ENCODE measurements at places on chromosomes 1 and 21.

DNA sequence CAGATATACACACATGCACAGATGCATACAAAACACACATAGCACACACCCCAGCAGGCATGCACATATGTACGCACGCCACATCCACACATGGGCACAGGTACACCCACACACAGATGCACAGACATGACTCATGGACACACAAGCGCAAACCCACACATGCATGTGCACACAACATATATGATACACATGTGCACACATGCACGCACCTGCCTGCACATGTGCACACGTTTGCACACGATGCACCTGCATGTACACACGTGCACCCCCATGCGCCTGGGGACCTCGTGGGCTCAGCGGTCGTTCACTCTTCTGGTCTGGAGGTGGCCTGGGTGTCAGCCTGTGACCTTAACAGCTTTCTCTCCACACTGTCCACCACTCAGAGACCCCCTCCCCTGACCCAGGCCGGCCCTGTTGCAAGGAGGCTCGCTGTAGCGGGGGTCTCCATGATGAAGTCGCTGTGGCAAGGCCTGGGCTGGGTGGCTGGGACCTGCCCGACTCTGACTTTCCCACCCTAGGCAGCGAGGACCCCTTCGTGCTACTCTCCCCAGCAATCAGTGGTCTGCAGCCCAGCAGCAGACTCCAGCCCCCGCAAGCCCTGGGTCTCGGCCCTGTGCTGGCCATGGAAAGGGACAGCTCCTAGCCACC, 92.1 kb upstream of the TTC34 start:
- no peaks in the 10 kb centered on the region for H3K4me1 ChIP-seq
- H3K36me3 ChIP-seq = no peaks in the 10 kb centered on the region
- H3K27me3 ChIP-seq = no peaks in the 10 kb centered on the region
- no peak for DNase-seq

- no peak overlapping the region for H3K4me3 ChIP-seq
- no peak for DNase-seq
- no peaks in the 10 kb centered on the region for H3K27me3 ChIP-seq
- no peaks in the 10 kb centered on the region for H3K36me3 ChIP-seq
Observed at GRCh38 chr1:201218409-201218808, 27.8 kb downstream of the IGFN1 start.

DNA sequence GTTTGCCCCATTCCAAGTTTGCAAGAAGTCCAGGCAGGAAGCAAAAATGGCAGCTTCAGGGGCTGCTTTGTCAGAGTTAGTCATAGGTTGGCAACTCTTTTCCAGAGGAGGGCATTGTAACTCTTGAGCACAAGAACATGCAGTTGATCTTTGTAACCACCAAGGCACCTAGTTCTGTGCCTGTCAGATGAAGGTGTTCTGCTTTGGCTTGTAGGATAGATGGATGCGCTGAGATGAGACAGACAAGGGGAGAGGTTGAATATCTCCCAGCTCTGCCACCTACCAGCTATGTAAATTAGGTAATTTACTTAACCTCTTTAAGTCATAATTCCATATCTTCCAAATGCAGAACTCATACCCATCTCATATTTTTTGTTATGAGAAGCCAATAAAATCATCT, 89.3 kb downstream of the ZNF648 start:
- H3K4me1 ChIP-seq = no peaks in the 10 kb centered on the region
- H3K27ac ChIP-seq = no peak overlapping the region
- H3K36me3 ChIP-seq = no peaks in the 10 kb centered on the region
- no peak overlapping the region for H3K4me3 ChIP-seq
- H3K27me3 ChIP-seq = no peaks in the 10 kb centered on the region

DNA sequence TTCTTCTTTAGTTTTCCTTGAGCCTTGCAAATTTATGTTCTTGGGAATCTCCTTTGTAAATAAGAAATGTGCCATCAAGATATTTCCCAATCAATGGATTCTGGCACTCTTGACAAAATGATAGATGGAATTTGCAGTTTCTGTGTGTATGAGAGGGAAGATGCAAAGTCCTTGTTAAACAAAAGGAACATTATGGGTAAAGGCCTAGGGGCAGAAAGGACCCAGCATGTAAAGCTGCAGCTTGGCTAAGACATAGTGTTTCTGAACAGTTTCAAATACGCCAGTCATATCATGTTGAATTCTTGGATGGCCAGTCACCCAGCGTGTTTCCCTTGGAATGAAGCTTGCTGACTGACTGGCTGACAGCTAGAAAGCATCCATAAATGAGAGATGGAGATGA, 210.8 kb downstream of the NFIA start:
- H3K27me3 ChIP-seq = no peaks in the 10 kb centered on the region
- no peaks in the 10 kb centered on the region for H3K36me3 ChIP-seq
- no peaks in the 10 kb centered on the region for H3K4me1 ChIP-seq

Data from spleen (tissue), 13 donors.